Stimulated activated CD8-positive, alpha-beta memory T cell treated with anti-CD3 and anti-CD28 coated beads, Interleukin-4, amount 100 ng/mL, for 4 hours (primary cell): ENCODE measurements at places on chromosomes 13 and 19.

DNA sequence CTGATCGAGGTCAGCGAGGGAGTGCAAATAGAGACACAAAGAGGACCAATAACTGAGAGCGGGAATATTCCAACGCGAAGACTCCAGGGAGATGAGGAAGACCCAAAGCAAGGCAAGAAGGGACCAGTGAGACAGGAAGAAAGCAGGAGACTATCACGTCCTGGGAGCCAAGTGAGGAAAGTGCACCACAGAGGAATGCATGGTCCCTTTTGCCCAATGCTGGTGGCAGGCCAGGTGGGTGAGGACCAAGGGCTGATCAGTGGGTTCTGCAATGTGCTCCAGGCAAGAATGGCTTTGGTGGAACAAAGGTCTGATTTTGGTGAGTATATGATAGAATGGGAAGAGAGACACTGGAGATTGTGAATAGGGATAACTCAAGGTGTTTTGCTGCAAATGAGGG lies 25.4 kb downstream of the CHST8 start:
- DNase-seq, result no peak

GRCh38 chr13:20796791-20797508 lies 23.2 kb upstream of the EEF1AKMT1 start:
- DNase-seq, result no peak

DNA sequence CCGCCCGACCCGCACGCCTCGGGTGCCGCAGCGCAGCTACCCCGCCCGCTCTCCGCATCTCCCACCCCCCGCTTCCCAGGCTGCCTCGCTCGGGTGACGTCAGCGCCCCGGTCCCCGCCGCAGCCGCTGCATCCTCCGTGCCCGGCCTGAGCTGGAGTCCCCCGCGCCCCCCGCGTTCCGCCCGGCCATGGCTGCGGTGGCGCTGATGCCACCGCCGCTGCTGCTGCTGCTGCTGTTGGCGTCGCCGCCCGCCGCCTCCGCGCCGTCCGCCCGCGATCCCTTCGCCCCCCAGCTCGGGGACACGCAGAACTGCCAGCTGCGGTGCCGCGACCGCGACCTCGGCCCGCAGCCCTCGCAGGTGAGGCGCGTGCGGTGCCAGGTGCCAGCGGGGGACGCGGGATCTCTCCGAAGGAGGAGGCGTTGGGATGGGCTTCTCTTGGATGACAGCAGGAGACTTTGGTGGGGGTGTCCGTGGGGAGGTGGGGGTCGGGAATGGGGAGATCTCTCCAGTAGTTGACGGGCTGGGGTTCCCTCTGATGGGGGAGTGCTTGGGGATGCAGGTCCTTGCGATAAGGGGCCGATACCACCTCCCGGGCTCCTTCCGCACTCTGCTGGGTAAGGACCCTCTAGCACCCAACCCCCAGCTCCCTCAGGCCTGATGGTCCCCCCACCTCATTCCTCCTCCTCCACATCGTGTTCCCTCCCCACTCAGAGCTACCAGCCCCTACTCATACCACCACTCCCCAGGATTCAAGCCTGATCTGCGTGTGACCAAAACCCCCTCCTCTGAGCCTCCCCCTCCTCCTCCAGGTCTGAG lies at the start of gene TMEM59L:
Gene TMEM59L (plus strand): TSS at position 99 of the 817 bp plus-strand sequence. CDS start 89 bp downstream, at position 188.
- peak; percentile 12 for DNase-seq

GRCh38 chr13:59458908-59459579 lies 704.7 kb downstream of the DIAPH3 start:
- no peak for DNase-seq

GRCh38 chr13:52010890-52011631 lies at the start of gene ATP7B:
TSS of gene ATP7B (minus strand) at chr13:52011450. CDS start at chr13:52011337, 113 bp downstream.
- DNase-seq, result peak; percentile 3

GRCh38 chr19:12767666-12768065 lies 7.7 kb downstream of the HOOK2 start:
- DNase-seq, result no peak

- DNase-seq, result peak; percentile 65
Observed at GRCh38 chr13:100573121-100573520, 15.5 kb downstream of the GGACT start.

DNA sequence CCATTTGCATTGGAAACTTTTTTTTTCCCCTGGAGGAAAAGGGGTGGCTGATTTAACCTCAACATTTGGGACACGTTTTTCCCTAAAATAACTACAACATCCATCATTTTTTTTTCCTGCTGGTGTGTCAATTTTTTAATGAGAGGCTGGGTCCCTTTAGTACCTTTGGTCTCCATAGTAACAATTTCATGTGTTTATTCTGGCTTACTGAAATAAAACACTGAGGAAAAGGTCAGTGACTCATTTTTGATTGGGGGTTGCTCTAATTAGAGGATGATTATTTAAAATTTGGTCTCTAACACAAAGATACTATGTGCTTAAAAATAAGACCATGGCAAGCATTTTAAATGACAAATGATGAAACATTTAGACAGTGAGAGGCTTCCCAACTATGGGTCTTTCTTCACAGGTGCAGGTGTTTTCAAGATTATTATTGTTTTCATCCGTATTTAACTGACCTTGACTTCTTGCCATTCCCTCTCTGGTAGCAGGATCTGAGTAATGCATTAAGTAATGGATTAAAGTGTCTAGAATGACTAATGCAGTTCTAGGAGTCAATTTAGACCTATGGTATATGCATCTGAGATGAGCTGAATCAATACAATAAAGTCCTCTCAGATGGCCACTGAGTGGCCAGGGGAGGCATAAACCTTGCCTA lies 406.4 kb downstream of the KCNRG start:
- no peak for DNase-seq

GRCh38 chr19:13506471-13506820 lies at the start of gene CACNA1A:
TSS of gene CACNA1A (minus strand) at chr19:13506479. CDS start at chr19:13506224, 255 bp downstream.
- DNase-seq, result no peak

DNA sequence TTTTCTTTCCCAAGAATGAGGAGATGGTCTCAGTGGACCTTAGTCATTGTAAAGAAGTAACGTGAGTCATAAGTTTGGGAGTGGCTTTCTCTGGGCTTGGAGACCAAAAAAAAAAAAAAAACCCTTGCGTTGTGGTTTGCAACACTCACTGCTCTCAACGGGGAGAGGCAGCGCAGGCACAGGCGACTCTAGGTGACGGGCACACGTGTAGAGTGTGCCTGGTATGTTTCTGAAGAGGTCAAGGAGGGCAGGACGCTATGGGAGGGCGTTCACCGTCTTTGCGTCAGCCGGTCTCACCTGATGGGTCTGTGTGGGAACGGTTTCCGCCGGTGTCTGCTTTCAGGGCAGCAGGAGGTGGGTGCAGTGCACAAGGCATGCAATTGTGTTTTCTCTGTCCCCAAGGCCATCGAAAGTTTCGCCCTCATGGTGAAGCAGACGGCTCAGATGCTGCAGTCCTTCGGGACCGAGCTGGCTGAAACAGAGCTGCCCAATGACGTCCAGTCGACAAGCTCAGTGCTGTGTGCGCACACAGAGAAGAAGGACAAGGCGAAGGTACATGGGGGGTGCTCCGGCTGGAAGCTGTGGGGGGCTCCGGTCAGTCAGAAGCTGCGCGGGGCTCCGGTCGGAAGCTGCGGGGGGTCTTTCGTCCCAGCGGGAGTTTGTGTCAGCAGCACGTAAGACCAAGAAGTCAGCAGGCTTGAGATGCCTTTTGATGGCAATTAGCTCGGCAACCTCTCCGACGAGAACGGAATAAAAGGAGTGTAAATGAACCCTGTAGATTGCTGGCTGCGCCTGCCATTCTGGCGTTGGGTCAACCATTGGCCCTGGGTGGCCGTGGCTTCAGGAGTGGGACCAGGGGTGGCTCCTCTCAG lies 40.8 kb upstream of the F7 start:
- no peak for DNase-seq

GRCh38 chr13:106597186-106597585 lies 29.2 kb upstream of the ARGLU1 start:
- DNase-seq, result no peak

- no peak for DNase-seq
Observed at GRCh38 chr13:33871207-33872004, 53.5 kb downstream of the RFC3 start.

- DNase-seq, result no peak
Observed at GRCh38 chr13:110173247-110173818, 133.6 kb downstream of the COL4A1 start.

GRCh38 chr13:111387945-111388600 lies 67.6 kb downstream of the TEX29 start:
- no peak for DNase-seq
